NCI-H1417 treated with DMSO at 0.1 percent for 48 hours (cell line): ENCODE measurements at places on chromosomes 5 and 9.

DNA sequence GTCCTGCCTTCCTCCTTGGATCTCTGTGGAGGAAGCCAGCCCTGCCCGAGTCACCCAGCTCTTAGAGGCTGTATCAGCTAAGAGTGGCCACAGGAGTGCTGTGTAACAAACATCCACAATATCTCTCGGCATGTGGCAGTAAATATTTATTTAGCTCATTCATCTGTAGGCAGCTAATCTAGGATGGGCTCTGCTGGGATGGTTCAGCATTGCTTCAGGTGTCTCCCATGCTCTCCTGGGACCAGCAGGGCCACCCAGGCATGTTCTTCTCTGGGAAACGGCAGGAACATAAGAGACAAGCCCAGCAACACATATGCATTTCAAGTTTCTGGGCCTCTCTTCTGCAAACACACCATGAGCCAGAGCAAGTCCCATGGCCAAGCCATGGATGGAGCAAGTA lies 56.1 kb downstream of the HRH2 start:
- no peak for DNase-seq

DNA sequence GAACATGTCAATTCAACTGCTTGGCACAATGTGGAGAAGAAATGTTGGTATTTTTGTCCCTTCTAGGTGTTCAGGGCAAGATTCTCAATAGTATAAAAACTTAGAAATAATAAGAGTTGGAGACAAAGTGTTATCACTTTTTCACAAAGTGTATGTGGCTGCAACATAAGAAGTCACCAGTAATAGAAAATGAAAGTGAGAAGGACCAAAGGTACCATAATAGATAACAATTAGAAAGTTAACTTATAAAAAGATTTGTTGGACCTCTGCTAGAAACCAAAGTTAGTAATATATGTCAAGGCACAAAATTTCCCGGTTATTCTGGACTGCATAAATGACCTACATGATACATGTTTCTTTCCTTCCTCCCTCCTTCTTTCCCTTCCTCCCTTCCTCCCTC lies 1535.3 kb downstream of the EFNA5 start:
- DNase-seq: no peak

- no peak for DNase-seq
Observed at GRCh38 chr9:121278477-121279261, 10.7 kb downstream of the GSN start.

- DNase-seq: no peak
Observed at GRCh38 chr9:114153761-114154599, 1.4 kb upstream of the COL27A1 start.

DNA sequence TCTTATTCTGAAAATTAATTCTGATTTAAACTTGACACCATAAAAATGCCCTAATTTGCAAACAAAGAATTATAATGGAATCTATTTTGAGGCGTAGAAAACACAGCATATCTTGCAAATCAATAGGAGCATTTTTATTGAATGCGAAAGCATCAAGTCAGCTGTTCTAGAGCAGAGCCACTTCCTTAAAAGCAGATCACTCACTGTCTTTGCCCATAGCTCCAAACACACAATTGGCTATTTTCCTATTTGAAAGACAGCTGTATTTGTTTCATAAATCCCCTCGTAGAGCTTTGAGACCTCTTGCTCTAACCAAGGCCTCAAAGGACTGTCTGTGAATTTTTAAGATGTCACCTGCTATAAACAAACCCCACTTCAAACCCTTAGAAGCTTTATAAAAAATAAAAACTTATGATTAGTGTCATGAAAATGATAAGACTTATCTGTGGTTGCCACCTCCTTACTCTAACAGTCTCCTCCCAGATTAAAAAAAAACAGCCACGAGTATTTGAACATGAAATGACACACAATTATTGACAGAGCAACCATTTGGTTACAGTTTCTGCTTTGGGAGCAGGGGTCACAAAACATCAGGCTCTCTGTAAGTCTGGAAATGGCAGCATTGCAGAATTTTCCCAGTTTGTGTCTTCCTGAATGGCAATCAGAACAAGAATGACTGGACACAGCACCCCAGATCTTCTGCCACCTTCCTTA lies 75.6 kb upstream of the RASEF start:
- DNase-seq: no peak

GRCh38 chr5:108878756-108879155 lies 131.1 kb downstream of the FER start:
- no peak for DNase-seq
